ENCODE measurements at places on chromosomes 1 and 21.

- DNase-seq, result no peak
These were observed 212.4 kb downstream of the FOXD2 start for GRCh38 chr1:47650205-47650604.

- no peak for DNase-seq
These were observed 615.6 kb upstream of the PKN2 start for GRCh38 chr1:88068407-88068960.

- DNase-seq, result no peak
These were observed 3.9 kb upstream of the P3R3URF start for GRCh38 chr1:46180082-46180616.

GRCh38 chr1:88697503-88697902 is 13.4 kb downstream of the PKN2 start:
- no peak for DNase-seq

DNA sequence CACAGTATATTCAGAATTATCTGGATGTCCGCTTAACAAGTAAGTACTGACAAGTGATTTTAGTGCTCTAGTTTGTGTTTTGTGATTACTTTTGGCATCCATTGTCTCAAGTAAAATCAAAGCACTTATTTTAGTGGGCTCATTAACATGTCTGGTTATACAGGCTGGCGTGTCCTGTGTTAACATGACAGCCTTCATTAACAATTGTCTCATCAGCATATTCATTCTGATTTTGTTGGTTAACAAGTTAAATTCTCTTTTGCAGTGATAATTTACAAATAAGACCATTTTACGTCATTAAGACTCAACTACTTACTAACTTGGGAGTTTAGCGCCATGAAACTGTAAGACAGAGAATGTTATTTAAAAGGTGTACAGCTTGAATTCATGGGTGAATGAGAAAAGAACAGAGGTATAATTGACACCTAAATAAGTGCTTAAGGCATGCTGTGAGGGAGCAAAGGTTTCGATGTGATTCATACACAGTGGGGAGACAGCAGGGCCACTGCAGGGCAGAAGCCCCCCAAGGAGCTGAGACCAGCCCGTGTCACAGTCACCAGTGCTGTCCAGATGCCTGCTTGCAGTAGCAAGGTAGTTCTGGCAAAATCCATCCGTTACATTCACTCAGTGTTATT is 22.4 kb downstream of the TAF5L start:
- no peak for DNase-seq

- no peak for DNase-seq
These were observed 67.1 kb downstream of the MAST2 start for GRCh38 chr1:45870500-45870899.

- DNase-seq, result peak; percentile 61
These were observed 1.2 kb upstream of the LUZP1 start for GRCh38 chr1:23169727-23170335.

DNA sequence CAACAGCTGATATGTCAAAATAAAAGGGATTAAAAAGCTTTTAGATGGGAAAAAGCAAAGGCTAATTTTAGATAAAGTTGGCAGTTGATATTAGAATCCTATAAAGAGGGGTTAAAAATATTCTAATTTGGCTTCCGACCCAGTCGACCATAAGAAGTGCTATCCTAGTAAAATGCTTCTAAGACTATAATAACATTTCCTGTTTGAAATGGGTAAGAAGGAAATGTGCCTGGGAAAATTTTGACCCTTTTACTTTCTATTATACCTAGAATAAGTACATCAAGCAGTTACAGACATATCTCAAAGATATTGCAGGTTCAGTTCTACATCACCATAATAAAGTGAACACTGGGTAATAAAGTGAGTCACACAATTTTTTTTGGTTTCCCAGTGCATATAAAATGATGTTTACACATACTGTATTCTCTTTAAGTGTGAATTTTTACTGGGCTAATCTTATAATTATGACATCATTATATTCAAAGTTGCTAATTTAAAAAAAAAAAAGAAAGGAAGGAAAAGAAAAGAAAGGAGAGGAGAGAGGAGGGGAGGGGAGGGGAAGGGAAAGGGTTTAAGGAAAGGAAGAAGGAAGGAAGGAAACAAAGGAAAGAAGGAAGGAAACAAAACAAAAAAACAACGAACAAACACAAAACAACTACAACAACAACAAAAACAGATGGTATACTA is 308.2 kb upstream of the NR5A2 start:
- DNase-seq, result no peak

DNA sequence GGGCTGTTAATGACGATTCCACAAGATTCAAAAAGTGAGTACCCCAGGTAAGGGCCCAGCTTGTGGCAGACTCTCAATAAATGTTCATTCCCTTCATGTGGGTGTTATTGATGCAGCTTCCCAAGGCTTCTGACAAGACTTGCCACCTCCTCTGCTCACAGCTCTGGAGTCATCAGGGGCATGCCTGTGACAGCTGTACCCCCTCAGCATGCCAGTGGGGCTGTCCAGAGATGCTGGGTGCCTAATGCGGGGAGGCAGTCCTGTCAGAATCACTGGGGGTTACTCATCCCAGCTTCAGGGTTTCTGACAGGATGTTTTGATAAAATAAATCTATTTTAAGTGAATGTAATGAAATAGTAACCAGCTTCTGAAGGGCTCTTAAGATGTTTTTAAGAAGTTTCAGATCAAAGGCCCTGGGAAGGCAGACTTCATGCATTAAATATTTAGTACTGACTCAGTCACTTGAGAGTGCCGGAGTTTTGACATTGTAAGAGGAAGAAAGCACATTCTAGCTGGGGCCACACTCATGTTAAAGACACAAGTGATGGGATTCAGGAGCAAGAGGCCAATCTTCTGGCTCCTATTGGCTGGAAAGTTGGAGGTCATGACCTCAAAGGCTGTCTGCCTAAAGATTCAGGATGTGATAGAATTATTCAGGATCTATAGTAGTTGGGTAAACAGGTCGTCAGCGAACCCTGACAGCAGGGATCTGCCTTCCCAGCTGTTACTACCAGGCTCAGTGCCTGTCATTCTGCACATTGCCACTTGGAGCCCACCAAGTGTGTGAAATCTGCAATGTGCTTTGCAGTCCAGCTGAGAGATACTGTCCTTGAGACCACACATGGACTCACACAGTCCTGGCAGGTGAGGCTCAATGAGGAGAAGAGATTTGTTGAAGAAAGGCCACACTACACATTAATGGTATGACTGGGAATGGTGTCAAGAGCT is 239.6 kb upstream of the BEND5 start:
- DNase-seq, result no peak

DNA sequence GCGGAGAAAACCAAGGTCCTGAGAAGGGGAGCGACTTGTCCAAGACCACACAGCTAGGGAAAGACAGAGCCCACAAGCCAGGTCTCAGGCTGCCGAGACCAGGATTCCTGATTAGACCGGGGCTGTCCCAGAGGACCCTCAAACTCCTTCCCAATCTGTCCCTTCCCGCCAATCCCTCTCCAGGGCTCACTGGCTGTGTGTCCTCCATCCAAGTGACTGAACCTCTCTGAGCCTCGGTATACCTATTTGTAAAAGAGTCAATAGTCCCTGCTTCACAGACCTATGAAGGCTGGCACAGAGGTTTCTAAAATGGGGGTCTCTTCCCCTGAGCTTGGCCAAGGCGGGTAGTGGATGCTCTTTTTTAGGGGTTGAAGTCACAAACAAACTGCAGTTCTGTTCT is 56.6 kb downstream of the PAX7 start:
- no peak for DNase-seq

GRCh38 chr1:231410036-231410612 is 12.0 kb downstream of the EGLN1 start:
- DNase-seq, result no peak

- DNase-seq, result no peak
These were observed 6.1 kb downstream of the STX6 start for GRCh38 chr1:181016563-181016962.

DNA sequence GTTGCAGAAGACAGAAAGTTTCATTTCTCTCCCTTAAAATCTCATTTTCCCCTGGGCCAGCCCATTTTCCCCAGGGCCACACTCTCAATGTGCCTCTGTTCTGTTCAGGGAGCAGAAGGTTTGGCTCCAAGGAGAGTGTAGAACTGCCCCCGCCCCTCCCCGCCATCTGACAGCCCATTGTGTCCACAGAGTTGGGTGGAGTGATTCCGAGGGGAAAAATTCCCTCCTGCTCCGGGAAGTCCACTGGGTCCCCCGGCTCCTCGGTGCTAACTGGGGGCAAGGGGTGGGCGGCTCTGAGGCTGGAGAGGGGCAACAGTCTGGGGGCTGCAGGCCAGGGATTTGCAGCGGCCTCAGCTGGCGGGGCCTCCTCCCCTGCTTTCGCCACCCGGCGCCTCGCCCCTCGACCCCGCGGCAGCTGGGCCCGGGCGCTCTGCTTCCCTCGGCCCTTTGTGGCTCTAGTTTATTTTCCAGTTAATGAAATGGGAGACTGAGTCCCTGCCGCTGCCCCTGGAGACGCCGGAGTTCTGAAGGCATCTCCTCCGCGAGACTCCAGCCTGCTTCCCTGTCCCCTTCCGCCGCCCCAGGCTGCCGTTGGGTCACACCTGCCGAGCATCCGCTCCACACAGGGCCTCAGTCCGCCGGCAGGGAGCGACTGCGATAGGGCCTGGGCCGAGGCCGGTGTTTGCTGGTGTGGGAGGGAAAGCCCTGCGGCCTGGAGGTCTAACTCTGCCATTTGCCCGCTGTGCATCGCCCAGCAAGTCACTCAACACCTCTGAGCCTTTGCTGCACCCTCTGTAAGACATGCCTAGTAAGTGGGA is 14.7 kb upstream of the KIRREL1 start:
- no peak for DNase-seq

DNA sequence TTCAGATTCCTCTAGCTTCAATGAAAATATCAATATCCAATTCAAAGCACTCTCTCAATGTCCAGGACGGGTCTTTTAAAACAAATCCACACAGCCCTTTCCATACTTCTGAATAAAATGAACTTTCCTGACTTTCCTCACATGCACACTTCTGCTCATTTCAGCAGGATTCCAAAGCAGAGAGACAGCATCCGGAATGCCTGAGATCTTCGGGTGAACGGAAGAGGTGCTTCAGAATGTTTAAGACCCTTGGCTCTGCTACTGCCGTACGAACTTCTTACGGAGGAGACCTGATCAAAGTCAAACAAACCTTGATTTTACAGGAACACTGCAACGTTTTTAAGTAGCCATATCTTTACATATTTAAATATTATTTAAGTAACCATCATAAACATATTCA is 245.7 kb downstream of the PTBP2 start:
- no peak for DNase-seq

All from naive B cell (primary cell).